ENCODE measurements at places on chromosomes 12 and 14.

GRCh38 chr12:51915003-51915625 is 7.8 kb downstream of the ACVRL1 start:
- no peak for DNase-seq

DNA sequence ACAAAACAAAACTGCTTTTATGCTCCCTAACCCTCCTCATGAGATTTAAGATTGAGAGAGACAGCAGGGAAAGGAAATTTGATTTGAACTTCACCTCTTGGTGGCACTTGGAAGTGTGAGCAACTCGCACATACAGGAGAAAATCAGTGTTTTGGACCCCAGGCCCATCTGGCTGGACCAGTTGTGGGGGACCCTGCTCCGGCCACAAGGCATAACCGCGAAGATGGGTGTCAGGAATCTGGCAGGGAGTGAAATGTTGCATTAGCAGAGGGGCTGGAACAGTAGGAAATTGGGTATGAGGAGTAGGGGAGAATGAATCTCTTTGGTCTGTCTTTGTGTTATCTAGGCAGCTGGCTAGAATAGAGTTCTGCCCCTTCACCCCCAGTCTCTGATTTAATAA is 1.2 kb downstream of the CIROP start:
- no peak for DNase-seq

- no peak for DNase-seq
Measured at GRCh38 chr14:100538351-100539002, 48.7 kb downstream of the BEGAIN start.

DNA sequence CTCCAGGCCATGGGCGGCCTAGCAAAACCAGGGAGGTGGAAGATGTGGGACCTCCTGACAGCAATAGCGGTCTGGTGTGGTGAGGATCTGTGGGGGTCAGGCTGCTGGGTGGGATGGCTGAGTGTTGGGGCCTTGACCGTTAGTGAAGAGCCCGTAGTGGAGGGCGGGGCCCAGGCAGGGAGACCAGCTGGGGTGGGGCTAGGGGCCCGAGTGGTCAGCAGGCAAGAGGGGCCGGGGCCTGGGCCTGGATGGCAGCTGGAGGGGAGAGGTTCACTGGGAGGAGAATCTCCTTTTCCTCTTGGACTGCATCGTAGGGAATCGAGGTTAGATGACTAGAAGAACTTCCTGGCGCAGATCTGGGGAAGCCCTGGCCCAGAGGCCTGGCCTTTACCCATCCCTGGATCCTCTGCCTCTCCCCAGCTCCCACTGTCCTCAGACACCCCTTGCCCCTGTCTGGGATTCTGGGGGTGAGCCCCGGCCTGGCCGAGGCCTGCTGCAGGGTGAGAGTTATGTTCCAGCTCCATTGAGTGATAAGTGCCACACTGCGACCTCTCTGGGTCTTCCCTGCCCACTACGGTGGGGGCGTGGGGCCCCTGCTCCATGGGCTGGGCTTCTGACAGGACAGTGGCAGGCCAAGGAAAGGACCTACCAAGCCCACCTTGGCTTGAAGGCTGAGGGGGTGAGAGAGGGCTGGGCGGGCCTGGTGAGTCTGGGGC is 47.1 kb downstream of the KRT80 start:
- no peak for DNase-seq

DNA sequence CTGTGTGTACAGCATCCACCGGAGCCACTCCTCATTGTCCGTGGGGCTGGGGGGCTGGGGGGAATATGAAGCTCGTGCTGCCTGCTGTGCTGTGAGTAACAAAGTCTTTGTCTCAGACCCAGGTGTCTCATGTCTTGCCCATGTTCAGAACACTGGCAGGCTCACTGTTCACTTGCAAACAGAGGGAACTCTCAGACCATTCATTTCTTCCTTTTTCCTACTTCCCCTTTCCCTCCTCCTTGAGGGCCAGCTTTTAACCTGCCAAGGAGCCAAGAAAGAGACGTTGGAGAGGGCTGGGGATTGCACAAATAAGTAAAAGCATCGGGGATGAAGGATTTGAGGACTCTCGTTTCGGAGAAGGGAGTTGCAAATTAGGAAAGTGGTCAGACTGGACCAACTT is 21.6 kb downstream of the GPR132 start:
- DNase-seq: no peak

GRCh38 chr12:124683152-124684124 is 116.0 kb upstream of the NCOR2 start:
- no peak for DNase-seq

- no peak for DNase-seq
Measured at GRCh38 chr12:119006746-119007145, 25.4 kb downstream of the SRRM4 start.

DNA sequence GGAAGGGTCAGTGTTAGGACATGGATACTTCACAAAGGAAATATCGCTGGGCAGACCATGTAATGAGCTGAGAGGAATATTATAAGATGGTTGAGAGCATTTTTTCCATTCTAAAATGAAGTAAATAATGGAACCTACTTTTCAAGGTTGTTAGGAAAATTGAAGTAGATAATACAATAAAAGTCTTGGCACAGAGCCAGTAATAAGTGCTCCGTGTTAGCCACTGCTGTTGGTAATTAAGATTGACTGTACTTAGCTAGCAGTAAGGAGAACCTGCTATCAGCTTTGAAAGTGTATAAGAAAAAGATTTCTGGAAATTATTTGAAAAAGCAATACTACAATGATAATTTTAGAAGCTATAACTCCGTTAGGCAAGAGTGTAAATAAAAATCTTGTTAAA is 77.6 kb downstream of the SCAF11 start:
- DNase-seq: no peak

GRCh38 chr12:89261982-89262381 is 90.3 kb downstream of the DUSP6 start:
- no peak for DNase-seq

GRCh38 chr12:57175428-57176138 is 28.2 kb upstream of the LRP1-AS start:
- DNase-seq: peak; percentile 44

DNA sequence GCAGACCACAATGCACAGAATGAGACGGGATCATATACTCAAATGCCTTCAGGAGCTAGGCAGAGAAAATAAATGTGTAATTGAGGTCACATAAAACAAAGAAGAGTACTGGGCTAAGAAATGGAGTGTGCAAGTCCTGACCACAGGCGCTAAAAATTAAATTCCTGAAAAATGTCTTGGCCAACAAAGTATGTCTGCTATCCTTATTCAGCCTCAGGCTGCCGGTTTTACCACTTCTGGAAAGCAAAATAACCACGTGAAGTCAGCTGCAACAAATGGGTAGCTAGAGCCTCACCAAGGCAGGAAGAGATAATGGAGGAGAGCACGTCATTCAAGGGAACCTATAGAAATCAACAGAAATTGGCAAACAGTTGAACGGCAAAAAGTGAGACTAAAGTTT is 3.1 kb downstream of the PYGL start:
- no peak for DNase-seq

DNA sequence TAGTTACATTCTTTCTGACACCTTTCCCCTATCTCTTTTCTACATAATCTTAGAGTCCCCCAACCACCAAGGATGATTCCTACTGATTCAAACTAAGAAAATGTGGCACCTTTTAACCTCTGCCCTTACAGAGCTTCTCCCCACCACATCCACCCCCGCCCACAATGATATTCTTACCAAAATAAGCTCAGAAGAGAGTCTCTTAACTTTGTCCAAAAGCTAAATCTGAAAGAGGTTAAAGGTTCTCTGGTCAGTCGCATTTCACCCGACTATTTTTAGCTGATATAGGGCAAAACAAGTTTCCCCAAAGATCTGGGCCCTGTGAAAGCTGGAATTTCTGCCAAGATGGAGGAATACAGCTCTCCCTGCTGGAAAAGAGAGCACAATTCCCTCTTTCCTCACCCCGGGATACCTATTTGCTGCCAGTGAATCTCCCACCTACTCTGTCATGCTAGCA is 128.6 kb downstream of the ZFP36L1 start:
- DNase-seq: no peak

- DNase-seq: peak; percentile 70
Measured at GRCh38 chr14:64510825-64511671, 6.5 kb downstream of the ZBTB1 start.

- DNase-seq: no peak
Measured at GRCh38 chr12:126926023-126926594, 1340.9 kb upstream of the TMEM132C start.

GRCh38 chr12:23528316-23528715 is 421.2 kb downstream of the SOX5 start:
- DNase-seq: no peak

DNA sequence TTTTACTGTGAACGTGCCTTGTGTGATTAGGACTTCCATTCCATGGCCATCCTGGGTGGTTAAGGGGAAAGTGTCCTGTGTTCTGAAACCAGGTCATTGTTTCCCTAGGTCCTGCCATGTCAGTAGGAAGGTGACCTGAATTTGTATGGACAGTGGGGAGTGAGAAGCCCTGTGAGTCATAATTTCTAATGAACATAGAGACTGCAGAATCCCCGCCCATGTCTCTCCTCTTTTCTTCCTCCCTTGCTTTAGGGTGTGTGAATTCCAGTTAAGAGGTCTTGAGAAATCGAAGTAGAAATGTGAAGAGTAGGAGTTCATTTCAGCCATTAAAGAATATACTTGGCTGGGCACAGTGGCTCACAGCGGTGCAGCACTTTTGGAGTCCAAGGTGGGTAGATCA is 8.1 kb downstream of the TTC9 start:
- DNase-seq: no peak

DNA sequence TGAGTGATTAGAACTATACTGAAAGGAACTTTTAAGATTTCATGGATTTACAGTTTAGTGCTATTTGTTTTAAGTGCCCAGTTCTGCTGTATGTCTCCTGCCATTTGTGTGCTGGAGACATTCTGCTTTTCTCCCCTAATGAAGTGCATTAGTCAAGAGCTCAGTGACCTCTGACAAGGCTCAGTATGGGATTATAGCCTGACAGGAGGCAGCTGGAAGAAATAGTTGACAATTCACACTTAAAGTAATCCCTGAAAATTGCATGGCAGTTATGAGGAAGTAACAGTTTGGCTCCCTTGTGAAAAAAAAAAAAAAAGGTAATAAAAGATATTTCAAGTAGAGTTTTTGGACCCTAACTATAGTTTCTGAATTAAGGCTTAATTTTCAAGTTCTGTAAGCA is 70.3 kb downstream of the ALX1 start:
- DNase-seq: no peak

DNA sequence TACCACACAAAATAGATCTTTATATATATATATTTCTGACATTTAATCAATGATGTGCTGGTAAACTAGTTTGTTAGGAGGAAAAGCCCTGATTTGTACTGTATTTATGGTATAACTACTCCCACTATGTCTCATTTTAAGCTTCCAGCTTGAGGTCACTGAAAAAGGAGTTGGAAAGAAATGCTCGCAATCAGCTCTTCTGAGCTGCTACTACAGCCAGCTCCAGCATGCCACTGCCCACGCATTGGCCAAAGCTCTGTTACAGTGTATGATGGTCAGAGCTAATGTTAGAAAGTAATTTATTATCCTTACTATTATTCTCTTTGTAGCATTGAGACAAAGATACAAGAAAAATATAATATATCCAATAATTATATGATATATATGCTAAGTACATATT is 55.0 kb upstream of the PCED1B start:
- no peak for DNase-seq

Measured in kidney capillary endothelial cell (primary cell).